ENCODE measurements at places on chromosomes 4 and X. TPM values are rescaled to one million over a fixed set of nuclear protein-coding genes. Genes with fewer than 3 reads are reported as not detected.

The ZGRF1 gene
- 62.6 TPM for total RNA-seq

The EGFL6 gene
- 2.6 TPM for total RNA-seq

The RTL9 gene
- total RNA-seq = 0.31 TPM

The RBM47 gene
- 139 TPM for total RNA-seq

The CTAG1B gene
- total RNA-seq = not detected

The NPY2R gene
- total RNA-seq = 0.47 TPM

GRCh38 chr4:28702571-28702970 is 1841.9 kb downstream of the STIM2 start:
- H3K27ac ChIP-seq = no peak overlapping the region
- no peak for DNase-seq
- H3K4me1 ChIP-seq = peaks cover 32% of the 10 kb centered on the region
- H3K27me3 ChIP-seq = no peaks in the 10 kb centered on the region
- H3K4me3 ChIP-seq = no peak overlapping the region
- H3K36me3 ChIP-seq = no peaks in the 10 kb centered on the region

DNA sequence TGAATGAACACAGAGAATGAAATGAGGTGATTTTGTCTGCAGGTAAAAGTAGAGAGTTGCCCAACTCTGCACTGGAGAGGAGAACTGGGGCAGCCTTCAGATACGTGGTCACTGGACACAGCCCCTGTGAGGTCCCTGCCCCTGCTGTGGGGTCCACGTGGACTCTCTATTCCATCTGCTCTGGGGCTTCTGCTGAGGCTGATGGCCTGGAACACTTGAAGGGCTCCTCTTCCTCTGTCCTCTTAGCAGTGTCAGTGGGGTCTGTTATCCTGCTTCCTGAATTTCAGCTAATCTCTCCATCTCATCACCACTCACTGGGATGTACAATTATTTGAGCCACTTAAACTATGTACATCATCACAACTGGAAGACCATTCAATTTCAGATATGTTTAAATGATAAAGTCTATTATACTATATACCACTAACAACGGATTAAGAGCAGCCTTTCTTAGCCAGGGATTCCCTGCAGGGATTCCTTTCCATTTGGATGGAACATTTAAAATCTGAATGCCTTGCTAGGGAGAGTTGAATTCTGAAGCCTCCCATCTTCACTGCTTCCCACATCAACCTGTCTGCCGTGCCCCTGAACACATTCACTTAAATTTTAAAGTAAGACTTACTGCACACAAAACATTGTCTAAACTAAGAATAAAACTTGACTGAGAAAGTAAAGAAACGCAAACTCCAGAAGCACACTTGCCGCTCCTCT is 74.0 kb downstream of the CC2D2A start:
- H3K27me3 ChIP-seq = no peaks in the 10 kb centered on the region
- H3K36me3 ChIP-seq = no peaks in the 10 kb centered on the region
- peak overlapping the region; percentile 2 for H3K27ac ChIP-seq
- H3K4me1 ChIP-seq = peaks cover 24% of the 10 kb centered on the region
- DNase-seq = peak; percentile 21

- no peak for DNase-seq
- H3K27ac ChIP-seq = no peak overlapping the region
- no peaks in the 10 kb centered on the region for H3K27me3 ChIP-seq
- H3K36me3 ChIP-seq = no peaks in the 10 kb centered on the region
Measured at GRCh38 chrX:31291131-31291530, 219.3 kb upstream of the FTHL17 start.
